Activated naive CD4-positive, alpha-beta T cell (primary cell): ENCODE measurements at places on chromosomes 11 and 22.

- no peak for DNase-seq
These were observed 3.7 kb upstream of the DBX1 start for GRCh38 chr11:20163783-20164481.

GRCh38 chr22:23176645-23177027, 3.7 kb upstream of the BCR start:
- DNase-seq = no peak

DNA sequence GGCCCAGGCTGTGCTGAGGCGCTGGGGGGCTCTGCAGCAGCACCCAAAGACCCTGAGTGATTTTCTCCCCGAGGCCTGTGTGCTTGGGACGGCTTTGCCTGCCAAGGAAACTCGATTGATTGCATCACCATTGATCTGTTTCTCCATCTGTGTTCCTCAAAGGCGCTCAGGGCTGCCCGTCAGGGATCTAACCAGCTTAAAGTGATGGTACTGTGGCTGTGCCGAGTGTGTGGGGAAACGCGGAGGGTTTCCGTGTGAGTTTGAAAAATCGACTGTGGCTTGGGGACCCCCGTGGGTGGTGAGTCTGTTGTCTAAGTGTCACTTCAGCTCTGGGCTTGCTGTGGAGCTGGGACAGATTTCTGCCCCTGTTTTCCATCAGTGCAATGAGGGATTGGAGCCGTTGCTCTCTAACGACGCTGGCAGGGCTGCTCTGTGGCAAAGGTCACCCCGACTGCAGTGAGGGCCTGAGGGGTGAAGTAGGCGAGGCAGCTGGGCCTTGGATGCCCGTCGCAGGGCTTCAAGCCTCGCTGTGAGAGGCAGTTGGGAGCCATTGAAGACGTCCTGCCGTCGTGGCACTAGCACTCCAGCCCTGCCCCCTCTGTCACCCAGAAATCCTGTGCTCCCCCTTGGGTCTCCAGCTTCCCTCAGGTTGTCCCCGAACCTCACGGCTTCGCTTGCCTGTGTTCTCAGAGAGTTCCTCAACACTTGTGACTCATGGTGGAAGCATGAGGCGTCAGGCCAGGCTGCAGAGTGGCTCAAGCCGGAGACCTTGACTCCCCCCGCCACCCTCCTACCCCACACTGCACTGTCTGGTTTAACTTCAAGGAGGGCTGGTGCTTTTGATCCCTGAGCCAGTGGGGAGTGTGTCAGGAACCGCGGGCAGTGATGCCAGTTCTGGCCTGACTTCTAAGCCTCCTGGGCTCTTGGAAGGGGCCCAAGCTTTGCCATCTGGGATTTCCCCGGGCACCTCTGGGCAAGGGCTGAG, 21.8 kb downstream of the CACNA1I start:
- DNase-seq = no peak

GRCh38 chr11:122910775-122911174, 28.2 kb downstream of the JHY start:
- no peak for DNase-seq

DNA sequence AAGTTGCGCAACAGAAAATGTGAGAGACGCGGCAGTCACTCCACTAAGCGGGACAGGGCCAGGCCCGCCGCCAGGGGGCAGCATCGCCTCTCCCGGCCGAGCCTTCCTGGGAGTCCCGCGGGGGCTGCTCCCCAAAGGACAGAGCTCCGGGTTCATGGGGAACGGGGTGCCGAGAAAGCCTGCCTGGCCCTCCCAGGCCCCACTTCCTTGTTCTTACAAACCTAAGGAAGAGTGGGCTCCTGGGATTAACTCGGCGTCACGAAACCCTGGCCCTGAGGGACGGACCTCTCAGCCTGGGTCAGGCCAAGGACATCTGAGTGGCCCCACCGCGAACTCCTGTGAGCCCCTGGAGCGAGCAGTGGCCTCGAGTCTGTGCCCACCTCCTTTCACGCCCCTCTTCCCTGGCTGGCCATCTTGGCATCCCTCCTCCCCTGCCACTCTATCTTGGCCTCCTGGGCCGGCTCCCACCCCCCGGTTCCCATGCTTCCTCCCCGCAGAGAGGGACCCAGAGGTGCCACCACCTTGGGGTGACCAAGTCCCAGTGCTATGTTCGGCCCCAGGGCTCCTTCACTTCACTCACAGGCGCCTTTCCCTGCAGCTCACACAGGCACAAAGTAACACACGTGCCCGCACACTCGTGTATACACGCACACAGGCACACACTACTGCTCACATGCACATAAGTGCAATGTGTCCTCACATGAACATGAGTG, 99.9 kb upstream of the FGF3 start:
- peak; percentile 67 for DNase-seq

DNA sequence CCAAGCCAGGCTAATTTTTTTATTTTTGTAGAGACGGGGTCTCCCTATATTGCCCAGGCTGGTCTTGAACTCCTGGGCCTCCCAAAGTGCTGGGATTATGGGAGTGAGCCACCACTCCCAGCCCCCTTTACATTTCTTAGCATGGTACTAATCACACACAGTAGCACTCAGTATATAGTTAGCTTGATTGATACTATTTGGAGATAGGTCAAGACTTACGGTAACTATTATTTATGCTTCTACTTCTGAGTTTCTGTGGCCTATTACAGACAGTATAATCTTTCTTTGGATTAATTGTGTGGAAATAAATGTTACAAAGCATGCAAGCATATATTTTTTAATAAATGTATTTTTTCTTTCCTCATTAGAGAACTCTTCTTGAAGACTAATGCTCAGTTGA, 192.2 kb downstream of the UVRAG start:
- DNase-seq = no peak

- DNase-seq = no peak
These were observed 14.0 kb downstream of the RAB30 start for GRCh38 chr11:83057721-83058120.

DNA sequence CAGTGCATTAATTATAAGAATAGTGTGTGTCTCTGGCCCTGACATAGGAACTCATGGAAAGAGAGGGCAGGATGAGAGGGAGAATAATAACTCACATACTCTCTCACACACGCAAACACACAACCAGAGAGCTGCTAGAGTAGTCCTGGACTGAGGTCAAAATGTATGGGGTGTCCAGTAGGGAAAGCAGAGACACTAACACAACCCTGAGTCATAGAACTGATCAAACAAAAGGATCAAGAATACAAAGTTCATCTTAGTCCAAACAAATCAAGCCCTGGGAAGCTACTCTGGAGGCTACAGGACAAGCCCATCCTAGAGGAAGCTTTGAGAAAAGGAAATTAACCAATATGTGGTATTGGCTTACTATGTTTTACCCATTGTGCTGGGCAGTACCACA, 178.5 kb upstream of the GUCY1A2 start:
- no peak for DNase-seq

DNA sequence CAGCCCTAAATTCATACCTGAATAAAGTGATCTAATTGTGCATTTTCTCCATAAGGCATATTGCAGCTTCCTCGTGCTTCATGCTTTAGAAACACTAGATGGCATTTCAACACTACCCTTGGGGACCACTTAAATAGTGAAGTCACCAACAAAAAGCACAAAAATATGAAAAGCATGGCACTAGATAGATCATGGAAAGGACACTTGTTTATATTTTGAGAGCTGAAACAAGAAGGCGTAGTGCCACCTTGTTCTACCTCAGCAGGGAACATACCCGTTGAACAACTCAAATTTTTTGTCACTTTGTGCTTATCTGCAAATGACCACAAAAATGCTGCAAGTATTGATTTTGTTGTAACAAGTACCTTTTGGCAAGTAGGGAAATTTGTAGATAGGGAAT, 8.6 kb downstream of the TBCEL start:
- no peak for DNase-seq

- DNase-seq = no peak
These were observed 67.3 kb downstream of the IMMP1L start for GRCh38 chr11:31442086-31442485.

- DNase-seq = no peak
These were observed 16.0 kb downstream of the TBX1 start for GRCh38 chr22:19776433-19777031.

DNA sequence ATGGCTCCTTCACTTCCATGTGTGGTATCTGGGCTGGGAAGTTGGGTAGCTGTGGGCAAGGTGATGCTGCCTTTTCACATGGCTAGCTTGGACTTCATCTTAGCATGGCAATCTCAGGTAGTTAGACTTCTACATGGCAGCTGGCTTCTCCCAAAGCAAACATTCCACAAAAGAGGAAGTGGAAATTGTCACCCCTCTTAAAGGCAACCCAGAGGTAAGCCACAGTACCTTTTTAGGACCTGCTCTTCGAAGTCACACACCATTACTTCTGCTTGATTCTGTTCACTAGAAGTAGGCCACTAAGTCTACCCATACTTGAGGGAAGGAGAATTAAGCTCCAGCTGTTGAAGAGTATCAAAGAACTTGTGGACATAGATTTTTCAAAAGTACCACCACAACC, 25.9 kb downstream of the TUG1 start:
- no peak for DNase-seq

- DNase-seq = no peak
These were observed 477.8 kb downstream of the BRD1 start for GRCh38 chr22:49349841-49350381.

DNA sequence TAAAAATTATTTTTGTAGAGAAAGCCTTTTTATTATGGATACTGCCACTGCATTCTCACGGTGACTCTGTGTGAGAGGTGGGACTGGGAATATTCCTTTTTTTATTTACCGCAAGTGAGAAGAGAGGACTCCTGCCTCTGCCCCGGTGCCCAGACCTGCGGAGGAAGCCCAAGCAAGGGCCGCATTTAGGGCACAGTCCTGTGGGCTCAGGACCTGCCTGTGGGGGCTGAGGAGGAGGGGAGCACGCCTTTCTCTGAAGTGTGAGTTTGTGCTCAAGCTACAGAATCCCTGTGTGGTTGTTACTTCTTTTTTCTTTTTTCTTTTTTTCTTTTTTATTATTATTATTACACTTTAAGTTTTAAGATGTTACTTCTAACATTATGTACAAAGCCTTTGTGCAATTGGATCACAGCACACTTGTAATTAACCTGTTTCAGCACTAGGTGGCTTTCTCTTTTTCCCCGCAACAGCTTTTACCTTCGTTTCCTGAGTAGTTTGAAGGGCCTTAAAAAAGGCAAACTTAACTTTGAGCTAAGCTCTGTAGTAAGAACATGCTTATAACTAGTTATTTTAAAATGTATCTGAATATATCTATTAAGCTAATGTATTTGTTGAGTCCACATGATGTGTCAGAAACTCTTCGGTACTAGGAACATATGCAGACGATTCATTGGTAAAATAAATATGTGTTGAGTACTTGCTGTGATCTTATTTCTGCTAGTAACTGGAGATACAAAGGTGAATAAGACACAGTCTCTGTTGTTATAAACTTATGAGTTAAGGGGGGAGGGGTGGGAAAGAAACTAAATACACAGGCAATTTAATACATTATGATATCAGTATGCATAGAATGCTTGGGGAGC, 18.3 kb downstream of the AMOTL1 start:
- DNase-seq = no peak

GRCh38 chr22:42430528-42431125, 1.6 kb downstream of the NFAM1 start:
- DNase-seq = no peak

GRCh38 chr22:40726514-40726913, 47.2 kb downstream of the MCHR1 start:
- DNase-seq = no peak

- DNase-seq = no peak
These were observed at the start of gene RAB38 for GRCh38 chr11:88174709-88175568. Gene RAB38 (minus strand): TSS chr11:88175443. CDS start chr11:88175384, 59 bp downstream.

DNA sequence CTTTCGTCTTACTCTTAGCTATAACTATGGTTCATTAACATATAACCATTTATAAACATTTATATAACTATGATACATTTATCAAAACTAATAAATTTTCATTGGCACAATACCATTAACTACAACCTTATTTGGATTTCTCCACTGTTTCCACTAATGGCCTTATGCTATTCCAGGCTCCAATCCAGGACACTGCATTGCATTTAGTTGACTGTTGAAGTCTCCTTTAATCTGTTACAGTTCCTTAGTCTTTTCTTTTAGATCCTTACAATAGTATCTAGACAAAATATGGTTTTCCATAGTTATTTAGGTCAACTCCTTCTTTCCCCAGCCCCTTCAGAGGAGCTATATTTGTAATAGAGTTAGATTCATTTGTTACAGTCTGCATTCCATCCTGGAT, 47.2 kb downstream of the CCDC34 start:
- DNase-seq = no peak

GRCh38 chr22:48718818-48719500, 1108.7 kb downstream of the BRD1 start:
- DNase-seq = no peak

DNA sequence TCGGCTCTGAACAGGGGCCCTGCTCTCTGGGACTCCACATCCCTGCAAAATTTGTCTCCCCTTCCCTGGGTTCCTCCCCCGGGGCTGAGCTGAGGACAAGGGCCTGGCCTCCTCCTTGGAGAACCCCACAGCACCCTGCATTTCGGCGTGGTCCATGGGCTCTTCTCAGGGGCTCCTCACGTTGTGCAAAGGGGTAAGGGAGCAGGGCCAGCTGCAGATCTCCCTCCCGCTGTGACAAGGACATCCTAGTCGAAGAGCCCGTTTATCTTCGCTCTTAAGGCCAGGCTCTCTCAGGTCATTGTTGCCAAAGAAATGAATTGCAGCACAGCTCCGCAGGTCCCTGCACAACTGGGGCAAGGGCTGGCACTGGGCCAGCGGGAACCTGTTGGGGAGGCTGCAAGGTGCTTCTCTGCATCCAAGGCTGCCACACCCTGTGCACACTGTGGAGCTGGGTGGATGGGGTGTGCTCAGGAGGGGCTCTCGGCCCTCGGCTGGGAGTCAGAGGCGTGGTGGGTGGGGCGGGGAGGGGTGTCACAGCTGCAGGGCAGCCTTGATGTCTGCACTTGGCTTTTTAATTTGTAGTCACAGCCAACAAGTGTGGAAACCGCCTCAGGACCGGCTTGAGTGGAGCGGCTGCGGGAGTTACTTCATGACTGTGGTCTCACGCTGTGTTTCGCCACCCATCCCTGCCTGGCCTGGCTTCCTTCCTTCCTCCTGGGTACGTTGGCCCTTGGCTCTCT, 26.6 kb upstream of the SEPTIN5 start:
- DNase-seq = no peak

DNA sequence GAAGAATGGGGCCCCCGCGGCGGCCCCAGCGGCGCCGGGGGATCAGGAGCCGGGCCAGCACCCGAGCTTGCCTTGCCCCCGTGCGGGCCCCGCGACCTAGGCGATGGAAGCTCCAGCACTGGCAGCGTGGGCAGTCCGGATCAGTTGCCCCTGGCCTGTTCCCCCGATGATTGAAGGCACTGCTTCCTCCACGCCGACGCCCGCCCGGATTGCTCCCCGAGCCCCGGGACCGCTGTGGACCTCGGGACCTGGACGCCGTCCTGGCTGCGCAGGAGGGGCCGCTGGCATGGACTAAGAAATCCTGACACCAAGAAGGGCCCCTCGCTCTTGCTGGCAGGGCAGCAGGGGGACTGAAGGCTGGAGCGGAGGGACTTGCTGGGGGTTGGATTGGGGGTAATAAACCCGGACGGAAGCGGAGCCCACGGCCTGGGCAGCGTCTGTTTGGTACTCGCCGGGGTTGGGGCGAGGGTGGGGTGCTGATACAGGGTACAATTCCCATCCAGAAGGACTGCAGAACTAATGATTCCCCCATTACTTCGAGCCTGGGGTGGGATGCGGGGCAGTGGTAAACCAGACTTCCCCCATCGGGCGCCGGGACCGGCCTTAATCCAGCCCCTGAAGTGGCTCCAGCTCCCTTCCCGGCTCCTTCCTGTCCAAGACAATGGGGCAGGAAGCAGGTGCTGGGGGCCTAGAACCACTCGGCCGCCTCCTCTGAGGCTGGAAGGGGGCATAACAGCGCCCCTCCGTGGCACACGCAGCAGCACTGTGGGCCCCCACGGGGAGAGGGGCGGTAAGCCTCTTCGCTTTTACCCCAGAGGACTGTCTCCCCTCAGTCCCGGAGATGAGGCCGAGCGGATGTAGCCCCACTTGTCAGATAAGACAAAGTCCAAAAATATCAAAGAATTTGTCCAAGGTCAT, 1.0 kb downstream of the CCDC85B start:
- DNase-seq = no peak
